ENCODE measurements at places on chromosomes 3 and 15.

DNA sequence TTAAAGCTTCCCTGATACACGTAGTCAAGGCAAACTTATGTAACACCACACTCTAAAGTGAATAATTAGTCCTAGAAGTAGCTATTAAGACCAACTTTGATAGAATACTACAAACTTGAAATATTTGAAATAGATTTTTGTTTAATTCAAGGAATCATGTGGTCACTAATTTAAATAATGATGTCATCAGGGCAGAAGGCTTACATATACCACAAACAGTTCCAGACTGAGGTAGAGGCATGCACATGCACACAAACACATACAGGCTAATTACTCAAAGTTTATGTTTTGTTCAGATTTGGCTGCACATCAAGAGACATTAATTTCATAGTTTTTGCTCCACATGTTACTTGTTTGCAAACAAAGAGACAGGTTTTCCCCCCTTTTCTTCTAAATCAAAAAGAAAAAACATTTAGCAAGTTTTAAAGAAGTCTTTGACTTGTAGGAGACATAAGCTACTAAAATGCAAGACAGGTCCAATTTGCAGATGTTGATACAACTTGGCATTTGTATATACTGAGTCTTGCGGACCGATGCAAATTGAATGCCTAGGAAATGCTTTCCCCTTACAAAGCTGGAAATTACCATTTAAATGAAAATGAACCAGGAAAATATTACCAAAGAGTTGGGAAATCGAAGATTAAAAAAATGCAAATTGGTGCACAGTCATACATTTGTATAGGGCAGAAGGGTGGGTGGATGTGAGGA is 594.8 kb downstream of the MAGI1 start:
- no peak for DNase-seq

DNA sequence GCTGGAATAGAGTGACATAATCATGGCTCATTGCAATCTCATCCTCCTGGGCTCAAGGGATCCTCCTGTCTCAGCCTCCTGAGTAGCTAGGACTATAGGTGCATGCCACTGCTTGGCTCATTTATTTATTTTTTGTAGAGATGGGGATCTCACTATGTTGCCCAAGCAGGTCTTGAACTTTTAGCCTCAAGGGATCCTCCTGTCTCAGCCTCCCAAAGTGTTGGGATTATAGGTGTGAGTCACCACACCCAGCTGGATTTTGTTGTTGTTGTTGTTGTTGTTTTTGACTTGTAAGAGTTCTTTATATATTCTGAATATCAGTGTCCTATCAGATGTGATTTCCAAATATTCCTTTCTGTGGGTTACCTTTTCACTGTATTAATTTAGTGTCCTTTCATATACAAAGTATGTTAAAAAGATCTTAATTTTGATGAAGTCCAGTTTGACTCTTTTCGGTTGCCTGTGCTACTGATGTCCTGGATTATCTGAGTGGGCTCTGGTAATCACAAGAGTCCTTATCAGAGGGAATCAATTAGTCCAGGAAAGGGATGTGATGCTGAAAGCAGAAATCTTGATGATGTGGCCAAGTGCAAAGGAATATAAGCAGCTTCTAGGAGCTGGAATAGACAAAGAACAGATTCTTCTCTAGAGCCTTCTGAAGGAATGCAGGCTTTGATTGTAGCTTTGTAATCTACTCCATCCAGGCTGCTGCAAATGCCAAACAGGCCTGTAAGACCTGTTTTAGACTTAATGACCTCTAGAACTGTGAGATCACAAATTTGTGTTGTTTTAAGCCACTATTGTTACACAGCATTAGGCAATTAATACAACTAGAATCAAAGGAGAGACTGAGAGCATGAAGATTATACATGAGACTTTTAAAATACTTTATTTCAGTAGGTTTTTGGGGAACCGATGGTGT is 30.2 kb downstream of the NCK1 start:
- DNase-seq, result peak; percentile 79

DNA sequence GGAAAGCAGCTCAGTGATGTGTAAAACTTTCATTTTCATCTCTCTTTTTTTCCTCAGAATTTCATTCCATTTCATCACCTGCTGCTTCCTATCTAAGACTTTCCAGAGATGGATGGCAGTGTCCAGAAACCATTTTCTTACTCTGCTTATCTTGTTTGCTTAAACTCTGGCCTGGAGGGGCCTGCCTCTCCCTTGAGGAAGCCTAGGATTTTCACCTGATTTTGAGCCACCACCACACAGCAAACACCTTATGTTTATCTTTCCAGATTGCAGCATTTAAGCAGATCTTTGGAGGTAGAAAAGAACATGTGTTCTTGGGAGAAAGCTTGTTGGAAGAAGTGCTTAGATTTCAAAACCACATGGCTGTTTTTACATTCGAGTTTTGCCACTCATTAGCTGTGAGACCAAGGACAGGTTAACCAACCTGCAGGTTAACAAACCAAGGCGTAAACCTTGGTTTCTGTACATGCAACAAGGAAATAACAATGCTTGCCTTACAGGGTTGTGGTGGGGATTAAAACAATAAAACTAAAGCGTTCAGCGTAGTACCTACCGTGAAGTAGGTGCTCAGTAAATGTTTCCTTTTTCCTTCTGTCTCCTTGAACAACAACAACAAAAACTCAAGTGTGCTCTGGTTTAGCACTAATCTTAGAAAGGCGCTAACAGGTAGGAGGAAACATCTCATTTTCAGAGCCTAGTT is 120.3 kb downstream of the CLSTN2 start:
- DNase-seq, result no peak

DNA sequence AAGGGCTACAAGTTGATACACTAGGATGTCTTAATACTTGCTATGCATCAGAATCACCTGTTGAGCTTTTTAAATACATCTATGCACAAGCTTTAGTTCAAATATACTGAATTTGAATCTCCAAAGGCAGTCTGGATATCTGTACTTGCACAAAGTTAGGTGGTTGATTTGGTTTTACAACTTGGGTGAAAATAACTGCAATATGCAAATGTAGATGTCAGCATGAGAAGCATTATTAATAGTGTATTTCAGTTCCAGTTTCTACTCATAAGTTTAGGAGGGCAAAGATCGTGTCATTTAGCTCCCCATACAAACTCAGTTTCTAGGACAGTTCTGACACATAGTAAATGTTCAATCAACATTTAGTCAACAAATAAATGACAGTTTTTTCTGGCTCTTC is 25.6 kb downstream of the IQCB1 start:
- no peak for DNase-seq

DNA sequence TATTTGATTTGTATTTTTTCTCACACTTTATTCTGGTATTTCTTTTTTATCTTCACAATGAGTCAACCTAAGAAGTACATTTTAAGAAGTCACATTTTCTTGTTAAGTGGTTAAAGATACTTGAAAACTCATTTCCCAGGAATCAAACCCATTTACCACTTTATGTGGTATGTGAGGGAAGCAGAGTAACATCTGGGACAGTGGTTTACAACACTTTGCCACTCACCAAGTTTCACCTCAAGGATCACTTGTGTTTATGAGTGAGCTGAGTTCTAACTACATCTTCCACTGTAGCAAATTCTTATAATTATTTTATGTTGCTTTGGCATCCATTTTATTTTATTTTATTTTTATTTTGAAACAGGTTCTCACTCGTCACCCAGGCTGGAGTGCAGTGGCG is 53.8 kb downstream of the IGSF11 start:
- DNase-seq, result no peak

GRCh38 chr3:169497567-169498257 is 165.8 kb downstream of the MECOM start:
- no peak for DNase-seq

GRCh38 chr3:73781541-73781940 is 156.8 kb upstream of the PDZRN3 start:
- DNase-seq, result no peak

Measured in islet precursor cell (in vitro differentiated cells).